GM18507 (cell line): ENCODE measurements at places on chromosomes 7 and 10.

- DNase-seq: no peak
These were observed 64.1 kb upstream of the DIP2C start for GRCh38 chr10:753530-753929.

GRCh38 chr7:116037401-116037800 lies 6.8 kb upstream of the TFEC start:
- DNase-seq: no peak

DNA sequence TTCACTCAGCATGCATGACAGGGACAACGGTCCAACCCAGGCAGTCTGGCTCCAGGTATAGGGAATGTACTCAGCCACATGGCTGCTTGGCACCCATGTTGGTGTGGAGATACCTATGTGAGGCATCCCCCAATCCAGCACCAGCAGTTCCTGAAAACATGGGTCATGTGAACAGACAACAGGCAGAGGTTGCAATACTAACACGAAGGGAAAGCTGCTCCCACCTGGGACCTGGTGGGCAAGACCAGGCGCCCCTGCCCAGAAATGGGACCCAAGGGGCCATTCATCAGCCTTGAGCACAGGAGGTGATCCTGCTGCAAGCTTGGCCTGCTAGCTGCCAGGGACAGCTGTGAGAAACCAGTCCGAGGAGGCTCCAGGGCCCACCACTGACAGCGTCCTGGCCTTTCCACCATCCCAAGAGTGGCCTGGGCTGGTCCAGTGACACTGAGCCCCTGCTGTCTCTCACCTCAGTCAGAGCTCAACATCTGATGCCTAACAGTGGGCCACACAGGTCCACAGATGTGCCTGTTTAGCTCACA lies 142.3 kb downstream of the ARHGAP22 start:
- DNase-seq: no peak

GRCh38 chr10:112963835-112964234 lies 13.8 kb downstream of the TCF7L2 start:
- no peak for DNase-seq

- DNase-seq: no peak
These were observed 60.7 kb upstream of the ZNF746 start for GRCh38 chr7:149558149-149558861.

DNA sequence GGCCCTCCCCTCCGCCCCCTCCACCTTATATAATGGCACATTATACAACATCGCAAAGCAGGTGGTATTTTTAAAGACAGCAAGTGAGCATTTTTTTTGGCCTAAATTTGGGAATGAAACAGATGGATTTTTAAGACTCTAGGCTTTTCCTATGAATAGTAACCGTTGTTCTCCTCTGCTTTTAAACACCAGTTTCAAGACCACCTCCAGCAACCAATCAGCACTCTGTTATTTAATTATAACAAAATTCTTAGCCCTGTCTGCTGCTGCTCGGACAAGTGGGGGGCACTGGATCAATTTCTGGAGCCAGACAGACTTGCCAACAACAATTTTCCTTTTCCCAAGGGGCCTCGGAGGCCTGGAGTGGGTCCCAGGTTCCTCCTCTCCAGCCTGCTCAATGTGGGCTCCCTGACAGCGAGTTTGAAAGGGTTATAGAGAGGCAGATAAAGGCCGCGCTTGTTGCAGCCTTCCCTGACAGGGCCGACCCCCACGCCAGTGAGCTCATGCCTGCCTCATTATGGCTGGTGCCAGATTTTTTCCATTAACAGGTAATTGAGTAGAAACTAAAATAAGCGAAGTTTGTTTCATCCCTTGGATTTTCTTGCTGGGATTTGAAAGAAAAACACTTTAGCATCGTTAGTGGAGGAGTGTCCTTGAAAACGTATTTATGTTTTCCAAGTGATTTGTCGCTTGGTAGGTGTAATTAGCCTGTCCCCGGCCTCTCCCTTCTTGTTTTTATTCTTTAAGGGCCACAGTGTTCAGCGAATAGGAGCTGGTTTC lies 227.3 kb downstream of the TCF7L2 start:
- no peak for DNase-seq

DNA sequence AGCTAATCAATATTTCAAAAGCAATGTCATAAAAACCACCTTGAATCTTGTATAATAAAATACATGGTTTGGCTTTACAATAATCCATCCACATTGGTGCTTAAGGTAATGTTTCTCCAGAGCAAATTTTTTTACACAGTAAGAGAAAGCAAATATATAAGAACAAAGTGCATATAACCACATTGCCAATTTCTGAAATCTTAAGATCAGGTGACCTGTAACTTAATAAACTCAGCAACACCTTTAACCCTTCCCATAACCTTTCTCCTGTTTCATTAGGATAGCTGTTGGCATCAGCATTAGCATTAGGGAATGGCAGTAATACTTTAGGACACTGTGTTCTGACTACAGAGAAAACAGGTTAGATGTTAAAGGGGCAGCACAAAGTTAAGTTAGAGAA lies 155.9 kb upstream of the SEMA3D start:
- no peak for DNase-seq

- DNase-seq: no peak
These were observed 298.7 kb upstream of the TEX47 start for GRCh38 chr7:89094269-89094668.

DNA sequence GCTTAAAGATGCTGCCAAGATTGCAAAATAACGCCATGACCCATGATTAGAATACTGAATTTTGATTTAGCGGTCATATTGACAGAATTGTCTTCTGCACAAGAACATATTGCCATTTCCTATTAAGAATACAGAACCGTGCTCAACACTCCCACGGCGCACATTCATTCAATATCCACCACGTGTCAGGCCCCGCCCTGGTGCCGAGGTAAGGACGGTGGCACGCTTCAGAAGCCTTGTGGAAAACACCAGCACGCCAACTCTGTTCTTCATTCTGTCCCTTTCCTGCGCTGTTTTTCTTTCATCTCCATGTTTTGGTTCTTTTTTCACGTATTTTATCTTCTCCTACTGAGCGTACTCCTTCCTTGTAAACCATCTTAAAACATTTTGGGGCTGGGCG lies 189.3 kb downstream of the ZMYND11 start:
- no peak for DNase-seq

- no peak for DNase-seq
These were observed 502.3 kb upstream of the ZMIZ1 start for GRCh38 chr10:78566284-78567111.

- DNase-seq: no peak
These were observed 297.7 kb upstream of the LRGUK start for GRCh38 chr7:133829336-133829897.

DNA sequence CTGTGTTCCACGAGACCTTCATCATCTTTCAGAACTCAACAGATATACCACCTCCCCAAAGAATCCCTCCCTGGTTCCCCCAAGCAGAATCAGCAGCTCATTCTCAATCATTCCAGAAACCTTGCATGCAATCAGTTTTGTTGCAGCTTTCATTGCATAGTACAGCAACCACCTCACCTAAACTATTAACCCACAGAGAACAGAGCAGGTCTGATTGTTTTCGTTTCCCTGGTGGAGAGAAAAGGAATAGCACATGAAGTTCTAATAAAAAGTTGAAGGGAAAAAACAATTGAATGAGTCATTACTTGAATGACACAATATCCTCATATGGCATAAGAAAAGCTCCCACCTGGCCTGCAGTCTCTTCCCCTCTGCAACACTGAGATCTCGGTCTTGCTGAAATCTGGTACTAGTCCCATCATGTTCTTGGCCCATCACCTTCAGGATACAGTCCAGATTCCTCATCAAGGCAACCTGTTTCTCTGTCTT lies 147.1 kb upstream of the GDF10 start:
- no peak for DNase-seq

- no peak for DNase-seq
These were observed 59.7 kb upstream of the TBX20 start for GRCh38 chr7:35313575-35313974.

DNA sequence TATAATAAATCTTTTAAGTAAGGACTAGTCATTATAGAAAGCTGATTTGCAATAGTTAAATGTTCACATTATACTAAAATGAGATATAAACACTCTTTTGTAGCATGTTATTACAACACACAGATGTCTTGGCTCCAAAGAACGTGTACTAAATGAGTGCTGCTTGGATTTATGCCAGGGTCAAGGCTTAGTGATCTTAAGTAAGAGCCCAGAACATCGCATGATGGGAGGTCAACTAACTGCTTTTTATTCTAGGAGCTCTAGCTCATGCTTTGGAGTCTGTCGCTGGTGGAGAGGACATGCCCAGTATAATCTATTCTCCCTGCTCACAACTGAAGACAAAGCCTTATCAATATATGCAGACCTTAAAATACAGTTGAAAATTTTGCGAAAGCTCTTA lies 315.1 kb downstream of the BBS9 start:
- DNase-seq: no peak

DNA sequence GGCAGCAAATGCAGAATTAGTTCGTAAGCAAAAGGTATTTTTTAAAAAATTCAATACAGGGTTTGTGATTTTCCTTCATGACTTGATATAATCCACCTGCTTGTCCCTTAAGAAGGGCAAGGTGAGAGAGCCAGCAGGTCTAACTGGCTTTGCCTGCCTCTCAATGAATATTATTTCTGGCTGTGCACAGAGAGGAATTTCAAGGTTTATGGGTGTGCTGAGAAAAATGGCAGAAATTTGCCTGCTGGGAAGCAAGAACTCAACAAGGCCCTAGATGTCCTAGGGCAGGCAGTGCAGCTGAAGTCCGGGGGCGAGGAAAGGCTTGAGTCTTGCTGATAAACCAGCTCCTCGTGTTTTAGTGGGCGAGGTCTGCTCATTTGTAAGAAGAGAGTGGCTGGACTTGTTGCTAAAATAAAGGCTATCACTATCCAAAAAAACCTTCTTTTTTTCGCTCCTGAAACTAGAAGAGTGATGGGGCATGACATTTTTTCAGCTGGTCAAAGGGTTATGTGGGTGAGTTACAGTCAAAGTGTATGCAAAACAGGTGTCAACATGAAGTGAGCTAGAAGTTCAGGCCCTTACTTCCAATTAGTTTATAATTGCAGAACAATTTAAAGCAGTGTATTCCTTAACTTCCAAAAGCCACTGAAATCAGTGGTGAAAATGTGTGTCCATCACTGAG lies 385.8 kb upstream of the KLF6 start:
- DNase-seq: no peak

DNA sequence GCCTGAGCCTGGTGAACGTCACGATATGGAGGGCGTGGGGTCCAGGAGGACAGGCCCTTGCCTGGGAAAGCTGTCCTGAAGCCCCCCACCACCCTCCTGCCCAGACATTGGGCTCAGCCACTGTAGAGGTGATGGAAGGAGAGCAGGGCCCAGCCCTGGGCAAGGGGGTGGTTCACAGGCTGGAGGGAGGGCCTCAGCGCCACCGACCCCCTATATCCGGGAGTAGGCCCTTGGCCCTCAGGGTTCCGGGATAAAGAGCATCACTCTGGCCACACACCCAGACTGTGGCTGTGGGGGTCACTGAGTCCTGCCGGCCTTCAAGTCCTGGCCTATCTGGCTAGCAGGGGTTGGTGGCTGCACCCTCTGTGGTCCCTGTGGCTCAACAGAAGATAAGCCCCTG lies 55.3 kb upstream of the GTF2IRD1 start:
- no peak for DNase-seq

DNA sequence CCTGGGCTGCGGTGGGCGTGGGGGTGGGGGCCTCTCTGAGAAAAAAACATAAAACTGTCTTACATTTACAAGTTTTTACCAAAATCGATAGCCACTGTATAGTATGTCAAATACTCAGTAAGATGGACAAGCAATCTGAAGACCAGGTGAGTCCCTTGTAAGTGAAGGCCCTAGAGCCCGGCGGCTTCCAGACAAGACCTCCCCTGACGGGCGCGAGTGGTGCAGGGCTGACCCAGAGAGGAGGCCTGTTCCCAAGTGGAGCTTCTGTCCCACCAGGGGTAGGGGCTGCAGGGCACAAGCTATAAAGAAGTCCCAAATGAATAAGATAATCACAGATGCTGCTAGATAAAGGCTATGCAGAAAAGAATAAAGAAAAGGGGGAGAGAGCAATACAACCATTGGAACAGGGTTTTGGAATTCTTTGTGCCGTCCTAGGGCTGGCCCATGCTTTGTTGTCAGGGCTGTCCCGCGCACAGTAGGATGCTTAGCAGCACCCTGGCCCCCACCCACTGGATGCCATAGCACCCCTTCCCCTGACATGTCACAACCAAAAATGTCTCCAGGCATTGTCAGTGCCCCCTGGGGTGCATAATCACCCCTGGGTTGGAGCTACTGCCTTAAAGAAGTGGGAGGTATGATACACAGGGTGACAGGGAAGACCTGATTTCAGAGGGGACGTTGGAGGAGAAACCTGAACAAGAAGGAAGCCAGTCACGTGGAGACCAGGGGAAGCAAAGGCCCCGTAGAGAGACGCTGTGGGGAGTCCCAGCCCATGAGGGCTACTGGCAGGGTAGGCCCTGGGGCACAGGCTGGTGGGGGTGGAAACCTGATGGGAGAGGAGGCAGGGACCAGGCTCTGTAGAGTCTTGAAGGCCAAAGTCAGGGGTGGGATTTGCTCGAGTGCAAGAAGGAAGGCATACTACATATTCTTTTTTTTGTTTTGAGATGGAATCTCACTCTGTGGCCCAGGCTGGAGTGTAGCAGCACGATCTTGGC lies 43.1 kb downstream of the CHST15 start:
- no peak for DNase-seq

DNA sequence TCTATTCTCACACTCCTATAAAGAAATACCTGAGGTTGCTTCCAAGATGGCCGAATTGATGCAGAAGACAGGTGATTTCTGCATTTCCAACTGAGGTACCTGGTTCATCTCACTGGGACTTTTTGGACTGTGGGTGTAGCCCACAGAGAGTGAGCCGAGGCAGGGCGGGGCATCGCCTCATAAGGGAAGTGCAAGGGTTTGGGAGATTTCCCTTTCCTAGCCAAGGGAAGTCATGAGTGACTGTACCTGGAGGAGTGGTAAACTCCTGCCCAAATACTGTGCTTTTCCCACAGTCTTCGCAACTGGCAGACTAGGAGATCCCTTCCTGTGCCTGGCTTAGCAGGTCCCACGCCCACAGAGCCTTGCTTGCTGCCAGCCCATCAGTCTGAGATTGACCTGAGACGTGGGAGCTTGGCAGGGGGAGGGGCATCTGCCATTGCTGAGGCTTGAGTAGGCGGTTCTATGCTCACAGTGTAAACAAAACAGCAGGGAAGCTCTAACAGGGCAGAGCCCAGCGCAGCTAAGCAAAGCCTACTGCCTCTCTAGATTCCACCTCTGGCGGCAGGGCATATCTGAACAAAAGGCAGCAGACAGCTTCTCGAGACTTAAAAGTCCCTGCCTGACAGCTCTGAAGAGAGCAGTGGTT lies 152.2 kb downstream of the ARL4A start:
- DNase-seq: no peak

- no peak for DNase-seq
These were observed 27.5 kb upstream of the ETV1 start for GRCh38 chr7:14016950-14017349.

DNA sequence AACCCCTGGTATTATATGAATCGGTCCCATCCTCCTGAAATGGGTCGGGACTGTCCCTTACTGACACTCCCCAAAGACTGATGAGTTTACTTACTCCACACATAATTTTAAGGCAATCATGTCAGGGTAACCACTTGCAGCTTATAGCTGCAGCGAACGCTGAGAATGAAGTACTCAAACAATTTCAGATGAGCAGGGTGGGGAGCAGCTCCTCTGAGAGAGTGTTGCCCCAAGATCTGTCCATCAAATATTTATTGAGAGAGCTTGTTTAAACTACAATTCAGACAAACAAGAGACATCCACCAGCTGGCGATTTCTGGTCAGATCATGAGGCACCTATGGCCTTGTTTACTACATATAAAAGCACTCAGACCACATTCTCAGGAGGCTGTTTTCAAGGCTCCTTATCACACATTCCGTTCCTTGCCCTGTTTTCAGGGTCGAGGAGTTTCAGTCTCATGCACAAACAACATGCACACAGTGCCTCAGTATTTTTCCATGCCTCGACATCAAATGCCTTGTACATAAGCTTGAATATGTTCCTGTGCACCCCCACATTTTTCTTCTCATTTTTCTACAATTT lies 80.1 kb downstream of the THSD7A start:
- DNase-seq: no peak
